ENCODE measurements at places on chromosomes 16 and 17.
A peak's percentile ranks its signal among the peaks of the same experiment; 100 is the strongest.

DNA sequence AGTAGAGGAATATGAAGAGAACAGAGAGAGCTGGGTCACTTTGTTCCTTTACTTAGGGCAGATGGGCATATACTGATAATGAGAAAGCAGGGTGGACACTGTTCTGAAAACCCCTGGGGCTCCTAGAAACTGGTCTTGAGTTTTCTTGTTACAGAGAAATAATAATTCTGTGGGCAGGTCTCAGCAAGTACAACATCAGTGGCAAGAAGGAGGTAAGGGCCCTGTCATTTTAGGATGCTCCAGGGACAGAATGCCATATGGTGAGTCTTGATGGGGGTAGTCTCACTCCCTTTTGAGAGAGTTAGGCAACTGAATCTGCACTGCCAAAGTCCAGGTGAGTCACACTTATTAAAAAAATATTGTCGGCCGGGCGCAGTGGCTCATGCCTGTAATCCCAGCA, 102.3 kb downstream of the KCNJ2 start:
- no peak for DNase-seq

- DNase-seq = no peak
These were observed 294.9 kb upstream of the FOXF1 start for GRCh38 chr16:86215233-86215978.

DNA sequence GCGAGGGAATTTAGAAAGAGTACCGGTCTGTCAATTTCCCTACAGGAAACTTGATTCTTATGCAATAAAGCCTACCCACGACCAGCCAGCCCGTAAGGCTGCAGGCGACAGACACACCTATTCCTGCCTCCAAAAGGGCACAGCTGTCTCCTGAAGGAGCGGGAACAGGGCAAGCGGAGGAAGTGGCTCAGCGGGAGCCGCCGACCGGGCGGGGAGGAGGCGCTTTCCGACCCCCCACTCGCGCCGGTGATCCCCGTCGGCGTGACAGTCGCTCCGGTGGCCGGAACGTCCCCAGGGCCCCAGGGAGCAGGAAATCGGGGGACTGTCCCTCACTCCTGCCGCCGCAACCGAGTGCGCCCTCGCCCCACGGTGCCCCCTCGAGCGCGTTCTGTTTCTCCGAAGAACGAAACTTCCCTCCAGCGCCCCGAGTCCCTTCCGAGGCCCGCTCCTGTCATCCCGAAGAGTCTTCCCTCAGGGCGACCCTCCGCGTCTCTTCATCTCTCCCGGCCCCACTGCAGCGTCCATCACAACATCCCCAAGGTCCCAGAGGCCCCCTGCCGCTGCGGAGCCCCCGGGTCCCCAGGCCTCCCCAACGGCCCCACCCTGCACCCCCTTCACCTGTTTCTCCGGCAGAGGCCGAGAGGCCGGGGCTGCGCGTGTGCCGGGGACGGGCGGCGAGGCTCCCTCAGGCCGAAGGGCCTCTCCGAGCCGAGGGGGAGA, 421 bp downstream of the STAT3 start:
- peak; percentile 55 for DNase-seq

DNA sequence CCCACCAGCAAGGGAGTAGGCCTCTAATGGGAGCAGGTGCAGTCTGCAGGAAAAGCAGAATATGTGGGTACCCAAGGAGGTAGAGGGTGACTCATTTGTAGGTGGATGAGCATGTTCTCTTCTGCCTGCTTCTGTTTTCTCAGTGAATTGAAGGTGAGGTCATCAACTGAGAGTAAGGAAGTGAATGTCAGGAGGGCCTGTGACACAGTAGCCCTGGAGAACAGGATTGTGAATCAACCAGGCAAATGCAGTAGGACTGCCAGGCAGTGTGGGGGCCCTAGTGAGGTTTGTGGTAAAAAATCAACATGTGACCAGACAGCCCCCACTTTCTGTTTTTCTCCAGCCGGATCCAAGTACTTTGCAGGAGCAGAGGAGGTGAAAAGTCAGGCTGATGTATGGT, 150.5 kb upstream of the SOX9 start:
- no peak for DNase-seq

- no peak for DNase-seq
These were observed 117.8 kb downstream of the AATF start for GRCh38 chr17:37066322-37067255.

GRCh38 chr17:34163646-34164045, 91.4 kb upstream of the CCL2 start:
- no peak for DNase-seq

DNA sequence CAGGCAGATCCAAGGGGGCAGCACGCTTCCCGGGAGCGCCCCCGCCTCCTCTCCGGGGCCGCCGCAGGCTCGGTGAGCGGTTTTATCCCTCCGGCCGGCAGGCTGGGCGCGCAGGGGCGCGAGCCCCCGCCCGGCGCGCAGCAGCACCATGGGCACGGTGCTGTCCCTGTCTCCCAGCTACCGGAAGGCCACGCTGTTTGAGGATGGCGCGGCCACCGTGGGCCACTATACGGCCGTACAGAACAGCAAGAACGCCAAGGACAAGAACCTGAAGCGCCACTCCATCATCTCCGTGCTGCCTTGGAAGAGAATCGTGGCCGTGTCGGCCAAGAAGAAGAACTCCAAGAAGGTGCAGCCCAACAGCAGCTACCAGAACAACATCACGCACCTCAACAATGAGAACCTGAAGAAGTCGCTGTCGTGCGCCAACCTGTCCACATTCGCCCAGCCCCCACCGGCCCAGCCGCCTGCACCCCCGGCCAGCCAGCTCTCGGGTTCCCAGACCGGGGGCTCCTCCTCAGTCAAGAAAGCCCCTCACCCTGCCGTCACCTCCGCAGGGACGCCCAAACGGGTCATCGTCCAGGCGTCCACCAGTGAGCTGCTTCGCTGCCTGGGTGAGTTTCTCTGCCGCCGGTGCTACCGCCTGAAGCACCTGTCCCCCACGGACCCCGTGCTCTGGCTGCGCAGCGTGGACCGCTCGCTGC, 832 bp downstream of the CDK5R1 start:
- DNase-seq = peak; percentile 70

GRCh38 chr17:35898283-35899070, 18.3 kb upstream of the CCL5 start:
- no peak for DNase-seq

GRCh38 chr17:42182927-42183734, 2.1 kb downstream of the HCRT start:
- no peak for DNase-seq

DNA sequence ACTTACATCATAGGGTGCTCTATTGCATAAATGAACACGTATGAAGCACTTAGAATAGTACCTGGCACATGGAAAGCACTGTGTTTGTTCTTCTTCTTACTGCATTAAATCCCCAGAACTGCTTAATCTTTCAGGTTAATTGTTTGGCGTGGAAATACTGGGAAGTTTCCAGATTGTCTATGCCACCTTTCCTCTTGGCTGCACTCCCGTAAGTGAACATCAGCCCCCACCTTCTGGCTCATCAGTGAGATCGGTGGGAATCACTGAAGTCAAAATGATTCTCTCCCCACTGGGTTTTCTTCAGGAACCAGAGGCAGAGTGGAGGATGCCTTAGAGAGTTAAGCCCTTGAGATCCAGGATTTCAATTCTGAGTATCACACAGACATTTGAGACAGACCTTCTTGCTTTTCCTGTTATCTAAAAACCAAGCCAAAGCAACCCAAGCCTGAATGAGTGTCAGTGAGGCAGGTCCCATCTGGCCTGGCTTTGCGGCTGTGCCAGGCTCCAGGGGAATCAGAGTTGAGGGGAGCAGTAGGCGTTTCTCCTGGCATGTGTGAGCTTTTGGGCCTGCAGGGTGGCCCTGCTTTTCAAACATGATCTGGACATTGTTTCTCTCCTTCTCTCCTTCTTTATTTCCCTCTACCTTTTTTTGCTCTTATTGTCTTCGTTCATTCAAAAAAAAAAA, 59.1 kb downstream of the OTOA start:
- DNase-seq = no peak

GRCh38 chr17:70121126-70121525, 46.1 kb downstream of the KCNJ16 start:
- DNase-seq = no peak

GRCh38 chr16:30766933-30767284, 4.8 kb downstream of the RNF40 start:
- no peak for DNase-seq

- no peak for DNase-seq
These were observed 130.1 kb downstream of the PRKCA start for GRCh38 chr17:66432411-66432957.

GRCh38 chr17:4610656-4611055, 26.3 kb downstream of the SMTNL2 start:
- no peak for DNase-seq

GRCh38 chr16:49567950-49568349, 194.3 kb downstream of the C16orf78 start:
- no peak for DNase-seq

DNA sequence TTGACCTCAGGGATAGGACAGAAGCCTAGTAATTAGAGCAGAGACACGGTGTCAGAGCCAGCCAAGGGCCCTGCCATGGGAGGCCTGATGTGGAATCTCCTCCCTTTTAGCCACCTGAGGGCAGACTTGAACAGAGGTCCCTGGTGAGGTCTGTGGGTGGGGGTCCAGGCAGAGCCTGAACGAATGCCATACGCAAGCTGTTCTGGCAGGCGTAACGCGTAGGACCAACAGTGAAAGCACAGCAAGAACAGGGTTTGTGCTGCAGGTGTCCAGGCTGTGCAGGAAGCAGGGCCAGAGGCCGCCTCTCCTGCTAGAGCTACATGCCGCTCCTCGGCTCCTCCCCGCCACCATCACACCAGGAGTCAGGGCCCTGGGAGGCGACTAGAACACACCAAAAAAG, 81.9 kb upstream of the TBX2 start:
- DNase-seq = no peak

DNA sequence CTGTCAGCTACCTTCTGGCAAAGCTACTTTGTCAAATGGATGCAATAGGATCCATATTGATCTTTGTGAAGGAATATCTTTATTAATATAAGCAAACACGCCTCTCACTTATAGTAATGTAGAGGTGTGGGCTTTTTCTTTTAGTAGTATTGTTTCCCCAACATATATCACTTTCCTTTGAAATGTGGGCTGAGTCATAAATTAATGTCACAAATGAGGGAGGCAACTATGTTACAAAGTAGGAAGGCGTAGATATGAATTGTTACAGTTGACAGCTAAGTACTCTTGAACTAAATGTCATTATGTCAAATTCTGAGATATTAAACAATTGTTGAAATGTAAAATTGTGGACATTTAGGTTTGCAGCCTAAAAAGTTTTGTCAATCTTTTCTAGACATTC, 2.6 kb upstream of the PPM1E start:
- no peak for DNase-seq

DNA sequence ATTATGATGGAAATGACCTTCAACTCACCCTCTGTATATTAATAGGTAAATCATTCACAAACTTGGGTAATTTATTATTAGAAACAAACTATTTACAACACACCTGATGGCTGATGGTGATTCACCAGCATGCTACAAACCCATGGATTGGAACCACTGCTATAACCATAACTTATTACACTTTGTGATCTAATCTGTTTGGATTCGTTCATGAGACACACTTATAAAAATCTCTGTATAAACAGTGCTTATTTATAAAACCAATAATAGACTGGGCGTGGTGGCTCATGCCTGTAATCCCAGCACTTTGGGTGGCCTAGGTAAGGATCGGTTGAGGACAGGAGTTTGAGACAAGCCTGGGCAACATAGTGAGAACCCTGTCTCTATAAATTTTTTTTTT, 16.0 kb downstream of the SMIM36 start:
- DNase-seq = no peak

- no peak for DNase-seq
These were observed 262.1 kb upstream of the CA10 start for GRCh38 chr17:52420555-52421078.

DNA sequence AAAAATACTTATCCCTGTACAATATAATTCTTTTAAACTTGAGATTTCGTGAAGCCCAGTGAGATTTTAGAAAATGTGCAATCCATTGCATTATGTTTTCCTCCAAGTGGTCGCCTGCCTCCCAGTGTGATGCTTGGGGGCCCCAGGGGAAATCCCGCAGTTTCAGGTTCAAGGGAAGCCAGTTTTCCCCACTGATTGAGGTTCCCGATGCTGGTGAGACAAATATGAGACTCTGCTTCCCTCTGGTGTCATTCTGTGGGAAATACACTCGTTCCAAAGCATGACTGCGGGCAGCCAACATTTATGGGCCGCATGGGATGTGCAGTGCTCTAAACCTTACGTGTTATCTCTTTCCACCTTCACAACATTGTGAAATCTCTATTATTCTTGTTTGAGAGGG, 200.8 kb downstream of the PRKCB start:
- no peak for DNase-seq

GRCh38 chr17:44865231-44865660, 17.6 kb downstream of the HIGD1B start:
- DNase-seq = peak; percentile 56

DNA sequence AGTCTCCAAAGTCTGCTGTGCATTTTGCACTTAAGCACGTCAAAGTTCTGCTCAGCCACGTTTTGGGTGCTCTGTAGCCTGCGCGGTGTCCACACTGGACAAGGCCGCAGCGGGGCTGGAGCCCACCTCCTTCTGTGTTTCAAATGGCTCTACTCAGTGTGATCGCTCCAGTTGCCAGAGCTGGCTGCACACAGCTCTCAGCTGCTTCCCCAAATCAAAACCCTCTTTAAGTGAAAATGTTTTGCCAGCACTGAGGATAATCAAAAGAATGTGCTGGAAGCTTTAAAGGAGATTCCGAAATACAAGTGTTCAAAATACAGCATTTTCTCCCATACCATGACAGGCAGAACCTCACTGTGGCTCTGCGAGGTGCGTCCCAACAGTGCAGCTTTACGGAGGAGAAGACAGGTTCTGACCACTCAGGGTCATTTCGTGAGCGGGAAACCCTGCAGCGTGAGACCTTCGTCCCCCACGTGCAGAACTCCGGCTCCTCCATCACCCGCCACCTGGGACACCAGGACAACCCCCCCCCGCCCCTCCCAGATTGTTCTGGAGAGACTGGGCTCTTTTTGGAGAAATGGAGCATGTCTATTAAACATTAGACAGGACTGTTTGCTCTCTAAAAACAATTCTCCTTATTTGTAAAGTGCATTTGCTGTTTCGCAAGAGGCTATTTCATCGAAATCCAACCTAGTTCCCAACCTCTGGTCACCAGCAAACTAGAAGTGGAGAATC, 16.6 kb downstream of the TBC1D16 start:
- no peak for DNase-seq

GRCh38 chr16:84505249-84506187, 1.1 kb upstream of the MEAK7 start:
- DNase-seq = no peak

GRCh38 chr16:81537721-81538561, 93.3 kb downstream of the CMIP start:
- no peak for DNase-seq

DNA sequence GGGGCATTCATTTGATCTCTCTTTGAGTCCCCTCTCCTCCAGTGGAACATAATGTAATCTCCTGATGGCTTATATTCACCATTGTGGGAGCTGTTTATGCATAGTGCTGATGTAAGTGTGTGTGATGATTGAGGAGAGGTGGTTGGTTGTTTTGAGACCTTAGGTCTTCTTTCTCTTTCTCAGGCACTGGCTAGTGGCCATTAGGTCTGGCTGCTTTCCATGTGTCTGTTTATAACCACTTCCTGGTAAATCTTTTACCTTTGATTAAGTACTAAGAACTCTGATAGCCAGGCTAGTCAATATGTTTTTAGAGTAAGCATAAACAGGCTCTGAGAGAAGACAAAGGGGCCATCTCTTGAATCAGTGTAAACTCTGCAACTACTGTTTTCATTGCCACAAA, 27.9 kb downstream of the VAT1L start:
- no peak for DNase-seq

- no peak for DNase-seq
These were observed 334.3 kb upstream of the TBX2 start for GRCh38 chr17:61065263-61065773.
